Osteocyte (in vitro differentiated cells): ENCODE measurements at places on chromosomes 12 and 14. TPM values are rescaled to one million over a fixed set of nuclear protein-coding genes. Genes with fewer than 3 reads are reported as not detected.
A peak's percentile ranks its signal among the peaks of the same experiment; 100 is the strongest.

GRCh38 chr14:21024585-21025370 lies at the start of gene NDRG2:
Gene NDRG2, minus strand, starts transcription at chr14:21025061. Its CDS starts 1,746 bp downstream, at chr14:21023315.
- peak within 1 kb of the TSS; percentile 78 for H3K4me3 ChIP-seq
- DNase-seq = no peak
- peaks cover 9% of the 10 kb centered on the region for H3K4me1 ChIP-seq
- no peaks in the 10 kb centered on the region for H3K36me3 ChIP-seq

The HEBP1 gene
- 54.8 and 56.7 TPM in 2 replicates for total RNA-seq

DNA sequence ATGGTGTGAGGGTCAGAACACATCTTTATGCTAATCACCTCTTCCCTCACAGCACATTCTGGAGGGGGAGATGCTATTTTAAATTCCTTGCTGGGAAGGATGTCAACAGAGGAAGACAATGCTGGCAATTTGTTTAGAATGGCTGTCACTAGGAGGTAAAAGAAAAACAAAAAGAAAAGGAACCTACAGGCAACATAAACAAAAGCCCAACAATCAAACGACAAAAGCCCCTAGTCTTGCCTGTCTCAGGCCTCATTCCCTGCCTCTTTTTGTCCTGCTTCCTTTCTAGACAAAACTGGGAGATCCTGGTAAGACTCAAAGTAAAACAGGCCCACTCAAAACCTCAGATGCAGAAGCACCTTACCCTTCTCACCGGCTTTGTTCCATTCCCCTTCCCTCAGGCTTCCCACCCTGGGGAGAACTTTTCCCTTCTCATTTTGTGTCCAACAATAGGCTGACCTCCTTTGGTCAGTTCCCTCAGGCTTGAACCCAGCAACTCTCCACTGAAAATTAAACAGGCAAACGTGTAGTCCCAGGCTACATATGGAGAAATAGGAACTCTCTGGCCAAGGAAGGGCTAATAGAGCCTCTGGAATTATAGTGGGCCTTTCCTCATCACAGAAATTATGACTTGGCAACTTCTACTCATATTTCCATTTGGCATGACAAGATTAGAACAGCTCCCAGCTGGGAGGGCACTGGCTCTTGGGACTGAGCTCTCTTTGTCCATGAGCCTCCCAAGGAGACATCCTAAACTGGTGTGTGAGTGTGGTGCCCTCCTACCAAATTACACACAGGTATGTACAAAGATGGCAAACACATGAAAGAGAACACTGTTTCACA lies 193.0 kb downstream of the MON2 start:
- peaks cover 16% of the 10 kb centered on the region for H3K4me1 ChIP-seq
- no peak overlapping the region for H3K27ac ChIP-seq
- H3K4me3 ChIP-seq = no peak overlapping the region
- no peaks in the 10 kb centered on the region for H3K27me3 ChIP-seq

The ZC2HC1C gene
- 0.08 and 1.0 TPM in 2 replicates for total RNA-seq

DNA sequence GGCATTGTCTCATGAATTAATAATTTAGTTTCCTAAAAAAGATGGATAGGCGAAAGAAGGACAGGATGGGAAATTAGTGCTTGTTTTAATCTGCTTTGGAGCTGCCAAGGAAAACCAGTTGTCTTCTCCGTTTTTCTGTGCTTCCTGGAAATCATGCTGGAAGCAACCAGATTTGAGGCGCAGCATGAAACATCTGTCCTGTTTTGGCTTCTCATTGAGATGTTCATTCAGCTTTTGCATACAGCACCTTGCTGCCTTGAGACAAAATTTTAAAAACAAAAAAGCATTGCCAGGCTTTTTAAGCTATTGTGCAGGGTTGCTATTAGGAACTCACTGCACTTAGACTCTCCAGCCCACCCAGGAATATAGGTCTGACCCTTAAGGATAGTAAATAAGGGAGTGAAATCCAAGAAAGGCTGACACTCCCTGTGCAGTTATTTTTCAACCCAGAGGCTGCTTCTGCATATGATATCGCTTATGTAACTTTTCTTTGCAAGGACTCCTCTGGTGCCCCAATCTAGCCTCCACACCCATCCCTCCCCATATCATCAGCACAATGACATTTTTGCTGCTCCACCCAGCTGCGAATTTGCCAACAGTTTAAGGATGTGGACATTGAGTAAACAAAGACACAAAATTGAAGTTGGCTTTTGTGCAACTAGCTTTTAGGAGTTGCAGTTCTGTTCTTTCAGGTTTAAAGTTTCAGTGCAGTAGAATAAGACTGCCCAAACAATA lies 46.9 kb upstream of the MDM1 start:
- no peak overlapping the region for H3K4me3 ChIP-seq
- no peak overlapping the region for H3K27ac ChIP-seq
- DNase-seq = no peak
- H3K36me3 ChIP-seq = no peaks in the 10 kb centered on the region
